ENCODE measurements at places on chromosomes 7 and 10.

DNA sequence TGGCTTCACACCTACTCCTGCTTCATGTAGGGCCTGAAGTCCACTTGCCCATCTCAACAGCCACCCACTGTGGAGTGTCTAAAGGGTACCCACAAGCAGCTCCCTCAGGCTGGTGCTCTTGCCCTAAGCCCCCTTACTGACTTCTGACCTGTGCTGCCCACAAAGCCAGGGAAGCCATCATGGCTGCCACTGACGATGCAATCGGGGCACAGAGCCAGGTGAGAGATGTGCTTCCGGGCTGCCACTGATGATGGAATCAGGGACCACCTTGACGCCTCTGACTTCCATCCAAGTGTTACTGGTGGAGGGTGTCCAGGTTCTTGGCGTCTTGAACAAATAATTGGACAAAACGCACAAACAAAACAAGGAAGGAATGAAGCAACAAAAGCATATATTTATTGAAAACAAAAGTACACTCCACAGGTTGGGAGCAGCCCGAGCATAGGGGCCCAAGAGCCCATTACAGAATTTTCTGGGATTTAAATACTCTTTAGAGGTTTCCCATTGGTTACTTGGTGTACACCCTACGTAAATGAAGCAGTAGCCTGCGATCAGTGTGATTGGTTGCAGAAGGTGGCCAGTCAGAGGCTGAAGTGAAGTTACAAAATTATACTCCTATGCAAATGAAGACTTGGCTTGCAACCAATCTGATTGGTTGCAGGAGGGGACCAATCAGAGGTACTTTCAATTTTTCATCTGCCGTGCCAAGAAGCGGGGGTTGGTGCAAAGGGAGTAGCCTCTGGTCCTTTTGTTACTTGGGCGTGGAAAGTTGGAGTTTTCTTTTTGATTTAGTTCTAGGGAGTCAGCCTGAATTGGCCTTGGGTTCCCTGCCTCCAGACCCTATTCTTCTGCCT is 4.5 kb downstream of the CPA2 start:
- DNase-seq: peak; percentile 25

DNA sequence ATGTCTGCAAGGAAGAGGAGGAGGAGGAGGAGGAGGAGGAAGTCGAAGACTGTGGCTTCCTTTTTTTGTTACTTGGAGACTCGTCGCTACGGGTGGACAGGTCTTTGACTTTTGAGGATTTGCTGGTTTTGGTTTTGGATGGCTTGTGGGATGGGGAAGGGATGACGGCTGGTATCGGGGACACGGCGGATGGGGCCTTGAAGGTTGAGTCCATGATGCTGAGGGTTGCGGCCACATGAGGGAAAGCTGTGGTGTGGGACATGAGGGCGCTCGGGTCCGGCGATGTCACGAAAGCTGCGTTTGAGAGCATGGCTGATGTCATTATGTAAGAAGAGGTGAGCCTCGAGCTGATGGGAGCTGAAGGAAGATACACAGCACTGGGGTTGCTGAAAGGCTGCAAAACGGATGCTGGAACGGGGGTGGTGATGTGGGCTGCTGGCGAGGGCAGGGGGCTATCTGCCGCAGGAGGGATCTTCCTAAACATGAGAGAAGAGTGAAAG is 33.1 kb upstream of the EFCAB10 start:
- no peak for DNase-seq

DNA sequence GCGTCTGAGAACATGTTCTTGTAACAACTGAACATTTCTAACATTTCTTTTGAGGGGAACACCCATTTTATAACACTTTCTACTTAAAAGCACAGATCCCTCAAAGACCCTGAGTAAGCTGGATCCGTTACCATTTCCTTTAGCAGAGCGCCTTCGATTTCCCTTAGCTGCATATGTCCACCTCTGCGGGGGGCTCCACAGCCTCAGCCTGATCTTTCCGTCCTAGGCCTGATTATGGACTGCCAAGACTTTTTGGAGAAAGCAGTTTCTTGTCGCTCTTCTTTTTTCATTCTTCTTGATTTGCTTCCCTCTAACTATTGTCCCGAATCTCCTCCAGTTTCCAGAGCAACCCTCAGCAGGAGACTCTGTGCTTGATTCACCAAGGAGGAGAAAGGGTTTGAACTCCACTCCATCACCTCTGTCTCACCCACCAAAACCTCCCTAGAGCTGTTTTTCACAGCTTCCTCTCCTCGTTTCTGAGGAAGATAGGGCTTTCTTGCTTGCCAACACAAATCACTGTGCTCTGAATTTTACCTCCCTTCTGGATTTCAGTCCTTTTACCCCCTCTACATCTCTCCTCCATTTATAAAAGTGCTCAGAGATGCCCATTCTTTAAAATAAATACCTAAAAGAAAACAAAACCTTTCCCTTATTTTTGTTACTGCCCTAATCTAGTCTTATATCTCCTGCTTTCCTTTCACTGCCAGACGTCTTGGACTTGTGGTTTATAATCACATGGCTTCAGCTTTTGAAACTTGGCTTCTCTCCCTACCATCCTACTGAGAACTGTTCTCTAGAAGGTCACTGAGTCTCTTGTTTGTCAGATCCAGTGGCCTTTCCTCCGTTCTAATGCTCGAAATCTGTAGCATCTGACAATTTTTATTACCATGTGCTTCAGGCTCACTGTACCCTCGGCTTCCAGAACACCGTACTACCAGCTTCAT is 30.5 kb upstream of the ZRANB1 start:
- DNase-seq: no peak

GRCh38 chr7:30835396-30835915 is 64.2 kb downstream of the MINDY4 start:
- DNase-seq: no peak

GRCh38 chr7:585229-585711 is 65.6 kb upstream of the PDGFA start:
- no peak for DNase-seq

- no peak for DNase-seq
Observed at GRCh38 chr7:81248420-81248819, 329.6 kb upstream of the SEMA3C start.

Measured in A673 (cell line).